MCF 10A (cell line): ENCODE measurements at places on chromosomes 7 and 10.

- H3K27me3 ChIP-seq, result no peaks in the 10 kb centered on the region
- H3K4me3 ChIP-seq, result no peak overlapping the region
- peak; percentile 98 for DNase-seq
- H3K27ac ChIP-seq, result peak overlapping the region; percentile 54
These were observed 918 bp upstream of the ARHGAP21 start for GRCh38 chr10:24724381-24725228.

- no peaks in the 10 kb centered on the region for H3K4me1 ChIP-seq
- no peaks in the 10 kb centered on the region for H3K36me3 ChIP-seq
- no peak for DNase-seq
These were observed 2.4 kb downstream of the TMEM72 start for GRCh38 chr10:44913350-44914081.

- H3K27ac ChIP-seq, result no peak overlapping the region
- H3K27me3 ChIP-seq, result no peaks in the 10 kb centered on the region
These were observed 5.8 kb upstream of the PPP3CB start for GRCh38 chr10:73501651-73502050.

- peaks cover 13% of the 10 kb centered on the region for H3K4me1 ChIP-seq
- H3K27ac ChIP-seq, result peak overlapping the region; percentile 89
- no peaks in the 10 kb centered on the region for H3K27me3 ChIP-seq
- peak overlapping the region; percentile 38 for H3K4me3 ChIP-seq
- H3K36me3 ChIP-seq, result no peaks in the 10 kb centered on the region
These were observed 190.0 kb upstream of the ZWINT start for GRCh38 chr10:56551037-56551436.

GRCh38 chr7:97081521-97082300 lies 35.8 kb upstream of the SDHAF3 start:
- DNase-seq, result no peak
- no peaks in the 10 kb centered on the region for H3K36me3 ChIP-seq
- peaks cover 44% of the 10 kb centered on the region for H3K27me3 ChIP-seq
- H3K4me3 ChIP-seq, result no peak overlapping the region

DNA sequence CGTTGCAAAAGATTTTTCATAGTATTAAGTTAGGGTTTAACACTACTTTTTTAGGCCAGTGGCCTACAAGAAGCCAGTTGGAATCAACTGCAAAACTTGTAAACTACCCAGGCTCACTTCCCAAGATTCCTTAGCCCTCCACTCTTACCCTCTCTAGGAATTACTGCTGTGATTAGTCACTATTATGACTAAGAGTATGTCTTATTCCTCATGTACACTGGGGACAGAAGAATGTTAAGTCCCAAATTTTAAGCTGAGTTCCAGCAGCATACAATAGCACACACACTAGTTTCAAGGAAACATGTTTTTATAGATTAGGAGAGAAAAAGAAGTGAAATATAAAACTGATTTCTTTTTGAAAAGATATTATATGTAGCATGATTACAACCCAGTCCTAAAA lies 42.8 kb downstream of the FBXL13 start:
- no peak for DNase-seq
- H3K4me1 ChIP-seq, result no peaks in the 10 kb centered on the region
- no peaks in the 10 kb centered on the region for H3K27me3 ChIP-seq
- no peak overlapping the region for H3K4me3 ChIP-seq

DNA sequence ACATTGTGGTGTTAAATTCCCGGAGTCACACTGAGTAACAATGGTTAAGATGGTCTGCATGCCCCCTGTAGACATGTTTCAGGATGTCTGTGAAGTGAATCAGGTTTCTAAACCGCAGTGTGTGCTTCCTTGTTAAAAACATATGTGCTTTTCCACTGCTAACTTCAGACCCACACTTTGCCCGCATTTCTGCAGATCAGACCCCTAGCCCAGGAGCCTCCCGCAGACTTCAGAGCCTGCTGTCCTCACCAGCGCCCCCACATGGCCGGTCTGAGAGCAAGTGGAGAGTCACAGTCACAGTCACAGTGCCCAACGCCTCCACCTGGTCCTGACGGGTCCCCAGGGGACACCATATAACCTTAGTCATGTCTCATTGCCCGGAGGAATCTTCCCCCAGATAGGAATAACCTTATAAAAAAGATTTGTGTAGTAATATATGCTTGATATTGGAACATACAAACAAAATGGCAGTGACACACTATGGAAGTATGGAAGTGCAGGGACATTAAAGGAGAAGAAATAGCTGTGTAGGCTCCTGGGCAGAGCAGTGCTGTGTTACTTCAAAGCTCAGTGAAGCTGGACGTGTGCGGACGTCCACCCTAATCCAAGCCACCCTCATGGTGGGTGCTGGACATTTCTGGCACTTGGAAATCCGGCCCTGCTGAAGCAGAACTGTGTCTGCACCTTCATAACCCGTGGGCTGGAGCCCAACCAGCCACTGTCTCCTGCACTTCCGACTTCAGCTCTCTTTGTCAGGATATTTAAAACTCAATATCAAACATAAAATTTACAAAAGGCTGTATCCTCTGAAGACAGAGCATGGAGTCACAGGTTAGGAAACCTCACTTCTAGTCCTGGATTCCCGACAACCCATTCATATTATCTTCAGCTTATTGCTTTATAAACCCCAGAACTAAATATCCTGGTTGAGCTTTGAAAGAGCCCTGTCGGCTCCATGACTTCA lies 29.0 kb downstream of the GSTO2 start:
- H3K4me3 ChIP-seq, result no peak overlapping the region
- DNase-seq, result no peak
- H3K4me1 ChIP-seq, result peaks cover 32% of the 10 kb centered on the region
- H3K27me3 ChIP-seq, result no peaks in the 10 kb centered on the region

GRCh38 chr7:12524794-12525386 lies 45.6 kb upstream of the SCIN start:
- H3K27ac ChIP-seq, result no peak overlapping the region
- peak; percentile 56 for DNase-seq
- peaks cover 35% of the 10 kb centered on the region for H3K27me3 ChIP-seq
- H3K36me3 ChIP-seq, result no peaks in the 10 kb centered on the region

GRCh38 chr7:22146961-22147512 lies 201.3 kb upstream of the CDCA7L start:
- DNase-seq, result no peak
- no peak overlapping the region for H3K27ac ChIP-seq
- H3K4me3 ChIP-seq, result no peak overlapping the region
- H3K27me3 ChIP-seq, result no peaks in the 10 kb centered on the region
- H3K36me3 ChIP-seq, result no peaks in the 10 kb centered on the region

- DNase-seq, result no peak
- no peak overlapping the region for H3K4me3 ChIP-seq
These were observed 79.1 kb downstream of the USP6NL start for GRCh38 chr10:11532306-11532705.

- H3K4me3 ChIP-seq, result no peak overlapping the region
- H3K27ac ChIP-seq, result no peak overlapping the region
- H3K27me3 ChIP-seq, result peaks cover 41% of the 10 kb centered on the region
- H3K36me3 ChIP-seq, result no peaks in the 10 kb centered on the region
These were observed 21.2 kb downstream of the OR9A2 start for GRCh38 chr7:143005632-143006260.

DNA sequence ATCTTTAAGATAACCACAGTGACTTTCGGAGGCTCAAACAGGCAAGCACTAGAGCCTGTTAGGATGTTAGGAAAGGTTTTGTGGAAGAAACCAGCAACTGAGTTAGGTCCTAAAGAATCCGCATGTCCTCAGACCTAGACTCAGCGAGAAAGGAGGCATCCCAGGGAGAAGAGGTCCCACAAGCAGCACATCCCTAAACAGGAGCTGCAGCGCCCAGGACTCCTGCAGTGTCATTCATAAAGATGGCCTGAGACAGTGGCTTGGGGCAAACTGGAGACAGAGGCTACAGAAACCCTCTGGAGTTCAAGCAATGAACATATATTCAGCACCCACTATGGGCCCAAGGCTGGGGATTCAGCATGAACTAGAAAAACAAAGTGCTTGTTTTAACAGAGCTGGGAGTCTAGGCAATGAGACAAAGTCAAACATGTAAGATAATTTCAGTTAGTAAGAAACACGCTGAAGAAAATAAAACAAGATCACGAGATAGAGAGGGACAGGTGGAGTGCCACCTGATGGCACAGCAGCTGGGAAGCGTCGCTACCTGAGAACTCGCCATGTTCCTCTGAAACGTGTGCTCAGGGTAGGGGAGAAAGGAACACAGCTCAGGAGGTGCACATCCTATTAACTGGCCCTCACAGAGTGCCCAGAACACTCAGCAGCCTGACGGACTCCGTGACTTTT lies 48.1 kb downstream of the PARD3 start:
- no peak overlapping the region for H3K4me3 ChIP-seq
- peak overlapping the region; percentile 59 for H3K27ac ChIP-seq
- H3K27me3 ChIP-seq, result no peaks in the 10 kb centered on the region

DNA sequence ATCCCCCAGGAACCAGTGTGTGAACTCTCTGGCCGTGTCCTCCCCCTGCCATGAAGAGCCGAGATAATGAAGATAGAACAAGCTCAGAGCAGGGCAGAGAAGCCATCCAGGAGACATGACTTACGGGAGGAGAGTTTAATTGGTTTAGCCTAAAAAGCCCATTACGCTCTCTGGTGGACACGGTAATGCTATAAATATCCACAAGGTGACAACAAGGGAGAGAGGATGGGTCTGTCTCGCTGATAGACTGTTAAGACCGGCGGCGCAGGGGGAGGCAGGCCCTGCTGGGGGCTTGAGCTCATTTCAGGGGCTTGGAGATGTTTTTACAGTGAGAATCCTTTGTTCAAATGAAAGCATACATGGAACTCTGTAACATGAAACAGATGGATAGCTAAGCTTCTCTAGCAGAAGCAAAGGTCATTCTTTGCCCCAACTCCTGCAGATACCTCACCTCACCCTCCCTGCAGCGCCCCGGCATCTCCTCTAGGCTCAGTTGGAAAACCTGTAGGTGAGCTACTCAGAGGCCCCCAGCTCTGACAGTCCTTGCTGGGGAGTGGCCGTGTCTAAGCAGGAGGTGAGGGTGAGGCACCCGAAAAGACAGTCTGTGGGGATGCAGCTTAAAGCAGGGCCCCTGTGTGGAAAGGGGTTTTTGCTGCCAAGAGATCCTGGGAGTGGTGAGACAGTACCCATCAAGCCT lies 40.8 kb upstream of the LOXL4 start:
- no peaks in the 10 kb centered on the region for H3K36me3 ChIP-seq
- H3K27ac ChIP-seq, result no peak overlapping the region
- H3K4me3 ChIP-seq, result no peak overlapping the region

DNA sequence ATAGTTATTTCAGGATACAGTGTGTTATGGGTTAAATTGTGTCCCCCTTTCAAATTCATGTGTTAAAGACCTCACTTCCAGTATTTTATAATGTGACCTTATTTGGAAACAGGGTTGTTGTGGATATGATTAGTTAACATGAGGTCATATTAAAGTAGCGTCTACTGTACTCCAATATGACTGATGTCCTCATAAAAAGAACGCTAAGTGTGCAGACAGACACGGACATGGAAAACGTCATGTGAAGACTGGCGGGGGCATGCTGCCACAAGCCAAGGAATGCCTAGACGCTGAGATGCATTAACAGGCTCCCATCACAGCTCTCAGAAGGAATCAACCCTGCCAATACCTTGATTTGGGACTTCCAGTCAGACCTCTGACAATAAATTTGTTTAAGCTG lies 1.5 kb upstream of the WDR37 start:
- H3K36me3 ChIP-seq, result peaks cover 21% of the 10 kb centered on the region
- H3K27ac ChIP-seq, result peak overlapping the region; percentile 95
- H3K4me3 ChIP-seq, result peak overlapping the region; percentile 99
- no peaks in the 10 kb centered on the region for H3K27me3 ChIP-seq

GRCh38 chr10:19874791-19875190 lies 58.6 kb downstream of the PLXDC2 start:
- H3K27me3 ChIP-seq, result no peaks in the 10 kb centered on the region
- peaks cover 17% of the 10 kb centered on the region for H3K4me1 ChIP-seq
- H3K27ac ChIP-seq, result peak overlapping the region; percentile 39
- H3K36me3 ChIP-seq, result peaks cover 5% of the 10 kb centered on the region
- DNase-seq, result peak; percentile 74

GRCh38 chr7:158327571-158328180 lies 259.9 kb downstream of the PTPRN2 start:
- no peak for DNase-seq
- no peak overlapping the region for H3K27ac ChIP-seq
- peaks cover 7% of the 10 kb centered on the region for H3K36me3 ChIP-seq
- no peak overlapping the region for H3K4me3 ChIP-seq

GRCh38 chr10:86339226-86339865 lies 27.2 kb downstream of the GRID1 start:
- no peak overlapping the region for H3K27ac ChIP-seq
- no peak for DNase-seq

GRCh38 chr7:35777121-35777520 lies 23.7 kb upstream of the SEPTIN7 start:
- no peaks in the 10 kb centered on the region for H3K27me3 ChIP-seq
- H3K4me1 ChIP-seq, result peaks cover 6% of the 10 kb centered on the region
- no peaks in the 10 kb centered on the region for H3K36me3 ChIP-seq
- no peak overlapping the region for H3K27ac ChIP-seq
- no peak for DNase-seq

DNA sequence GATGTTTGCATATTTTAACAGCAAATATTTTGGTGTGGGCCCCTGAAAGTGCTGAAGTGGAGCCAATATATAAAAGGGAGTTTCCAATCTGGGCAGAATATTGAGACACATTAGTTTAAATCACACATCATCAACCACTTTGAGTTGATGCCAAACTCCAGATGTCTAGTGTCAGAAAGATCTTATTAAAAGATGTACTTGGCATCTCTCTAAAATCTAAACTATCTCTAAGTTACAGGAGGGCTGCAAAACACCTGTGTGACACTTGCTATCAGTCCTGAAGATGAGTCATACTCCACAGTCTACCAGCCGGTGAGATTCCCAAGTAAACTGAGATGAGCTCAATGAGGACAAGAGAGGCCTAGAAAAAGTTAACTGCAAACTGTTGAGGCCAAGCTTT lies 11.4 kb downstream of the JAZF1 start:
- H3K27ac ChIP-seq, result peak overlapping the region; percentile 22
- H3K36me3 ChIP-seq, result no peaks in the 10 kb centered on the region
- no peaks in the 10 kb centered on the region for H3K27me3 ChIP-seq
- no peak for DNase-seq
- H3K4me1 ChIP-seq, result peaks cover 23% of the 10 kb centered on the region

DNA sequence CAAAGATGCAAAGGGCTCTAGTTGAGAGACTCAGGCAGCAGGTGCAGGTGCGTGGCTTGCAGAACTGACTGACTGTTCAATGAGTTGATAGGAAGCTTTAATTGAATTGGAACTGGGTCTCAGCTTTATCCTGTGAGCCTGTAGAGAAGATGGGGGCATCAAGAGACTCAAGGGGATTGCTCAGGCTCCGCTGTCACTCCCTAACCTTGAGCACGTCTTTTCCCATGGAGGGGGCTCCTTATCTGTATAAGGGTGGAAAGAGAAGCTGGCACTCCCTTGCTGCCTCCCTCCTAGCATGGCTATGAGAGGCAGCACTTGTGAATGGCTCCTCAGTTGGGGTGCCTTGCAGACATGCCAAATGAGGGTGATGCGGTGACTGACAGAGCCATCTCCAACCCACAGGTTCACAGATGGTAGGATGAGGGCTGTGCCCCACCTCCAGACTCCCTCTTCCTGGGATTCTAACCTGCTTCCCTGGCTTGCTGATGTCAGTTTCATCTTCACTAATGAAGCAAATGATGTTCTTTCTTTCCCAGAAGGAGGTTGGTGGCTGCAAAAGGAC lies 12.4 kb upstream of the PLEKHA1 start:
- DNase-seq, result no peak
- no peaks in the 10 kb centered on the region for H3K36me3 ChIP-seq
- H3K4me3 ChIP-seq, result no peak overlapping the region
- no peaks in the 10 kb centered on the region for H3K27me3 ChIP-seq
- H3K4me1 ChIP-seq, result peaks cover 17% of the 10 kb centered on the region

- no peak overlapping the region for H3K4me3 ChIP-seq
- peaks cover 67% of the 10 kb centered on the region for H3K27me3 ChIP-seq
- no peak for DNase-seq
- H3K4me1 ChIP-seq, result no peaks in the 10 kb centered on the region
- H3K36me3 ChIP-seq, result no peaks in the 10 kb centered on the region
- H3K27ac ChIP-seq, result no peak overlapping the region
These were observed 495.5 kb upstream of the C7orf33 start for GRCh38 chr7:148095066-148095465.
